Uterus (tissue), 4 donors: ENCODE measurements at places on chromosomes 6 and 20. TPM values are rescaled to one million over a fixed set of nuclear protein-coding genes. Genes with fewer than 3 reads are reported as not detected.

VPS16 gene
- 44.9 TPM for total RNA-seq

ENPP4 gene
- 6.8 TPM for total RNA-seq

CFB gene
- 31.5 TPM for total RNA-seq

DNA sequence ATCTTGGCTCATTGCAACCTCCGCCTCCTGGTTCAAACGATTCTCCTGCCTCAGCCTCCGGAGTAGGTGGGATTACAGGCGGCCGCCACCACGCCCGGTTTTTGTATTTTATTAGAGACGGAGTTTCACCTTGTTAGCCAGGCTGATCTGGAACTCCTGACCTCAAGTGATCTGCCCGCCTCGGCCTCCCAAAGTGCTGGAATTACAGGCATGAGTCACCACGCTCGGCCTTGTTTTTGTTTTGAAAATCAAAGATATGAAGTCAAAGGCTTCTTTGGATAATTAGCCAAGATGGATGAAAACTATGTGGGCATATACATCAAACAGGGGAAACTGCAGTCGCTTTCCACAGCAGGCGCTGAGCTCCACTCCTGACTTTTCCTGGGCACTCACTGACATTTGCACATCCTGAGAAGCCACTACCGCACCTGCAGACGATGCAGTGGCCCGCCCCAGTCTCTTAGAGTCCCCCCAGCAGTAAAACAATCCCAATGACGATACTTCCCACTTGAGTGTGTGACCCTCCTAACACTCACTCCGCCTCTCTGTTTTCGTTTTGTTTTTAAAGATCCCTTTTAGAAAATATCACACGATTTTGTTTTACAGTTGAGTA, 44.1 kb downstream of the GJA1 start:
- H3K36me3 ChIP-seq: no peaks in the 10 kb centered on the region
- no peaks in the 10 kb centered on the region for H3K4me1 ChIP-seq

DNA sequence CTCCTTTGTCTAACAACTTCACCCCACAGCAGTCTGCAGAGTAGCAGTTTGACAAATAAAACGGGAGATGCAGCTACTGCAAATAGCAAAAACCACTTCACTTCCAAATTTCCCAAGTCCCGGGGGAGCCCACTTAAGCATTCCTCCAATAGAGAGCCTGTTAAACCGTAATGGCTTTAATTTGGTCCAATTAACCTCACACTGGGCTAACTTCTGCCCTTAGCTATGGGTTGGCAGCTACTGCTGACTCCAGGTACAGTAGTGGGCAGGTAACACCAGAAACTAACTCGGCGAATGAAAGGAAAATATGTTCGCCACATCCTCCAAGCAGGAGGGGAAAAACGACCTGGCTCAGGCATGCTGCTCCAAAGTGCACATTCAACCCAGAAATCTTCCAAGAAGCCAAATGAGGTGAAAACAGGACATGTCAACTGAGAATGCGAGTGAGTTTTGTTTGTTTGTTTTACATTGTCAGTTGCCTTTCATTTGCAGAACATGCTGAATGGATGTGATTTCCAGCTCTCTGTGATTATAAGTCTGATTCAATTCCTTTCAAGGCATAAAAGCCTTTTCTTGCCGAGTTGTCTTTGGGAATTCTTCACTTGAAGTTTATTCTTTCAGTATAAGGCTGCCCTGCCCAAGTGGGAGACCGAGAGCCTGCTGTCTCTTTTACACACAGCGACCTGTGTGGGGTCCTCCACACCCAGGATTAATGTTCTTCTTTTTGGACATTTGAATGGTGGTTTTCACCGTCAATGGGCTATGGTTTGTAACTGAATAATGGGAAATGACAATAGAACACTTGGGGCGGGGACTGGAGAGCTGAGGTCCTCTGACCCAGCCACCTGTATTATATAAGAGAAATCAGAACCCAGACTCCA, 117.3 kb upstream of the ARMC2 start:
- H3K4me1 ChIP-seq: no peaks in the 10 kb centered on the region
- H3K27me3 ChIP-seq: no peaks in the 10 kb centered on the region
- H3K27ac ChIP-seq: no peak overlapping the region

DNA sequence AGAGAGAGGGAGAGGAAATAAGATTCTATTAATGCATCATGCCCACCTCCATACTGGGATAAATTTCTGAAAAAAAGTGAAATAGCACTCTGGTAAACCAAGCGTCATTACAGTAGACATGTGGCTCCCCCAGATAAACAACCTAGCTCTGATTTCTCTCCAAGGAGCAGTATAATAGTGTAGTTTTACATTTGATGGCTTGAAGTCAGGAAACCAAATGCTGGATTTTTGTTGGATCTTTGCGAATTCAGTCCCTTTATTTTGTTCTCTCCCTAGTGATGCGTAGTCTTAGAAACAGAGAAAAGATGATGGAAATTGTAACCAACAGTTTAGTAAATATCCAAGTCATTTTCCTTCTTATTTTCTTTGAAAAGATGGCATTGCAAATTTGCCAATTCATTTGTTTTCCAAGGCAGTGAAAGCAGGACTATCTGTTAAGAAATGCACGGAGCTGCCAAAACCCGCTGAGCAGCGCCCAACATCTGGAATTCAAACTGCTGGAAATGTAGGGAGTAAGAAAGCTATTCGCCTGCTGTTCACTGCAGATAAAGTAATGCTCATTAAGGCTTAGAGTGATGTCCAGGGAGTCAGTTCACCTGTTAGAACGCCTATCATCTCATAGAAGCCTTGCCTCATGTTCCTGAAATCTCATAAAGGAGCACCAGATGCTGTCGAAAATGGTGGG, 85.7 kb upstream of the DOK5 start:
- no peak for DNase-seq
- no peak overlapping the region for H3K27ac ChIP-seq
- H3K36me3 ChIP-seq: no peaks in the 10 kb centered on the region
- no peaks in the 10 kb centered on the region for H3K27me3 ChIP-seq
- H3K4me1 ChIP-seq: no peaks in the 10 kb centered on the region

- H3K36me3 ChIP-seq: no peaks in the 10 kb centered on the region
- no peak for DNase-seq
- no peak overlapping the region for H3K4me3 ChIP-seq
- no peak overlapping the region for H3K27ac ChIP-seq
- no peaks in the 10 kb centered on the region for H3K4me1 ChIP-seq
- no peaks in the 10 kb centered on the region for H3K27me3 ChIP-seq
These were observed 466.2 kb downstream of the TFAP2A start for GRCh38 chr6:9948678-9949077.

DNA sequence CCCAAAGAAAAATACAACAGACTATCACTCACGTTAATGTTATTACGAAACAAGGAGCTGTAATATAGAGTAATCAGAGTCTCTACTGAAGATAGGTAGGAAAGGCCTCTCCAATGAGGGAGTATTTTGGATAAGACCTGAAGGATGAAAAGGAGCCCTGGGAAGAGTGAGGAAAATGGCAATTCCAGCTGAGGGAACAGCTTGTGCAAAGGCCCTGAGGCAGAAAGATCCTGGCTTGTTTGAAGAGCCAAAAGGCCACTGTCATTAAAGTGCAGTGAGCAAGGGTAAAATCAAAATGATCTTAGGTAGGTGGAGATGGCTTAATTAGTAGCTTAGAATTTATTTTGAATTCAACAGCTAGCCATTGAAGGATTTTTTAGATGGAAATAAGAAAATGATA, 138.6 kb downstream of the KHDC1L start:
- no peak overlapping the region for H3K4me3 ChIP-seq
- H3K36me3 ChIP-seq: no peaks in the 10 kb centered on the region
- DNase-seq: no peak
- H3K27me3 ChIP-seq: no peaks in the 10 kb centered on the region
- no peak overlapping the region for H3K27ac ChIP-seq

- DNase-seq: peak; percentile 49
- H3K27me3 ChIP-seq: no peaks in the 10 kb centered on the region
- H3K36me3 ChIP-seq: no peaks in the 10 kb centered on the region
- peak overlapping the region; percentile 58 for H3K27ac ChIP-seq
These were observed 6.7 kb downstream of the SNAI1 start for GRCh38 chr20:49989234-49990065.

- H3K4me1 ChIP-seq: no peaks in the 10 kb centered on the region
- H3K36me3 ChIP-seq: no peaks in the 10 kb centered on the region
- no peaks in the 10 kb centered on the region for H3K27me3 ChIP-seq
- no peak for DNase-seq
These were observed 226.9 kb downstream of the TFAP2B start for GRCh38 chr6:51045548-51045947.

DNA sequence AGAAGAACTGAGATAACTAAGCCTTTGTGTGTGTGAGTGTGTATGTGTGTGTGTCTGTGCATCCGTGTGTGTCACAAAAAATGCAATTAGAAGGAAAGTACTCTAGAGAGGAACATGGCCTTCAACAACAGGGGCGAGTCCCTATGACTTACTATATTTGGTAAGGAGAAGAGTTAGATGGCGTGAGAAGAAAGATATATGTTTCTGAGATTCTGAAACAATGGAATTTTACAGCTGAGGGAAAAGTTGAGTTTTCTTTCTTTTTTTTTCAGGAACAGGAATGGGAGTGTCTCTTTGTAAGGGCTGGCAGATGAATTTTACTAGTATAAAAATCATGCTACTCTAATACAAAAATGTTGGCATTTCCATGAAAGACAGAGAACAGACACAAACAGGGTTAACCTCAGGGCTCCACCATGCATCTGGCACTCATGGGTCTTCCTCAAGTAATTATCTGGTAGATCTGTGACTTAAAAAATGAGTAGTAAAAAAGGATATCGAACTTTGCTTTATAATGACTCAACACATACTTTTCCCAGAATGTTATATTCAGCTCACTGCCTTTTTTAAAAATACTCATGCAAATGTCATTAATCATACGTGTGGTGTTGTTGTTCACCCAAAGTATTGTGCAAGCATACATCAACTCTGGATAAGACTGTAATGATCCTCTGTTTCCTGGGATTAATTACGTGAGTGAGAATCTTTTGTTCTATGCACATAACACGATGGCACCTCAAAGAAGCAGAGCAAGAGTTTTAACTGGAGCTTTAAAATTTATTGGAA, 12.8 kb upstream of the SASH1 start:
- H3K4me1 ChIP-seq: no peaks in the 10 kb centered on the region
- H3K27ac ChIP-seq: peak overlapping the region; percentile 66
- DNase-seq: no peak

DNA sequence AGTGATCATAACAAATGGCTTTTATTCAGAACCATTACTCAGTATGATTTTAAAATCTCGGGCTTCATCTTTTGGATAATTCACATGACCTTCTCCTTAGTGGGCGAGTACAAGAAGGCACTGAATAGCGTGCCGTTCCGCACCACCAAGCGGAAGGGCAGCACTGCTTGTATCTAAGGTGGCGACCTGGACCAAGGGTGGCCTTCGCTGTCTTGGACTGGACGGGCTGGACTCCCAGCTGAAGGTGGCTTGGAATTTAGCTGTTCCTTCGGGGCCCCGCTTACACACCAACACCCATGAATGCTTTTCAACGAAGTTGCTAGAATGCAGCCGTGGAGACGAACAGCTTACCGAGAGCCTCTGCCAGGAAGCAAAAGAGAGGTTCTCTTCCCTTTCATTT, 168.6 kb upstream of the AGPAT4 start:
- H3K27me3 ChIP-seq: no peaks in the 10 kb centered on the region
- no peak overlapping the region for H3K4me3 ChIP-seq
- no peak for DNase-seq
- H3K36me3 ChIP-seq: no peaks in the 10 kb centered on the region

- no peaks in the 10 kb centered on the region for H3K27me3 ChIP-seq
- no peak overlapping the region for H3K4me3 ChIP-seq
- DNase-seq: no peak
These were observed 83.0 kb downstream of the MAP7 start for GRCh38 chr6:136467186-136467585.

DNA sequence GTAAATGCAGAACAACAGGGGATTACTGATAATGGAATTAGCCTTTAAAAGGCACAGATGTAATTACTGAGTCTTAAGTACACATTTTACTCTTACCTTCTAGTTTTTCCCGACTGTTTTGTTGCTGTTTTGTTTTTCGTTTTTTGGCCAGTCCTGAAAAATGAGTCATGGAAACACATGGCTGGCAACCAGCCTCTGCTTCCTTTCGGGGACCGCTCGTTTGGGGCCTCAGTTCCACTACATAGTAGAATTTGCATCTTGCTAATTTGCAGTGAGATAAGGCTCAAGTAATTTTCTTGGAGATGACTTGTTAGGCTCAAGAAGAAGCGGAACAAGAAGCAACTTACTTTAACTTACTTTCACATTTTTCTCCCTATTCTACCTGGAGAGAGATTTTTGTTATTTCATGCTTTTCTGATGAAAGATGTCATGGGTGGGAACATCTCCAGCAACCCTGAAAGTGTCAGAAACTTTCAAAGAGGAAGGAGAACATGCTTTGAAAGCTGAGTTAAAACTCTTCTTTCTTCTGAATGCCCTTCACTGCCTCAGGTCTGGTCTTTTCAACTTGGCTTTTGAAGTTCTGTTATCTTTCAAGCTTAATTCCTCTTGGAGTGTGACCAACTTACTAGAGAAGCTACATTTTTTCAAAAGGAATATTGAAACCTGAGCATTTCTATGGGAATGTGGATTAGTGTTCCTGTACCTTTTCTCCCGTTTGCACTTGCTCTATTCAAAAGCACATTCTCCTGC, 71.5 kb upstream of the HDAC2 start:
- H3K27ac ChIP-seq: no peak overlapping the region
- DNase-seq: no peak
- no peaks in the 10 kb centered on the region for H3K36me3 ChIP-seq
- no peaks in the 10 kb centered on the region for H3K27me3 ChIP-seq
- no peak overlapping the region for H3K4me3 ChIP-seq

DNA sequence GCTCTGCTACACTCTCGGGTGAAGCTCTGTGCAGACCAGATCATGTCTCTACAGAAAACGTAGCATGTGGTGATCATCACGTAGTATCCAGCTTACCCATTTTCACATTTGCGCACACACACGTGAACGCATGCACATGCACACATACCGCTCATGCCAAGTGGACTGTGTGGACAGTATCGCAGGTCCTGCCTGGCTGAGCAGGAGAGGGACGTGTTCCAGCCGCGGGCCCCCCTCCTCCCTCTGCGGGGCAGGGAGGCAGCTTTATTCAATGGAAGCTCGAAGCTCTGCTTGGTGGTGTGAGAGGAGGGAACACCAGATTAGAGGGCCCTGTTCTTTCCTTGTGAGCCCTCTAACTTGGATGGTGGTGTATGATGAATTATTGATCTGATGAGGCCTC, 51.1 kb downstream of the CDH26 start:
- no peak for DNase-seq
- no peak overlapping the region for H3K4me3 ChIP-seq
- no peaks in the 10 kb centered on the region for H3K4me1 ChIP-seq
- H3K27me3 ChIP-seq: no peaks in the 10 kb centered on the region
- no peaks in the 10 kb centered on the region for H3K36me3 ChIP-seq
- no peak overlapping the region for H3K27ac ChIP-seq

DNA sequence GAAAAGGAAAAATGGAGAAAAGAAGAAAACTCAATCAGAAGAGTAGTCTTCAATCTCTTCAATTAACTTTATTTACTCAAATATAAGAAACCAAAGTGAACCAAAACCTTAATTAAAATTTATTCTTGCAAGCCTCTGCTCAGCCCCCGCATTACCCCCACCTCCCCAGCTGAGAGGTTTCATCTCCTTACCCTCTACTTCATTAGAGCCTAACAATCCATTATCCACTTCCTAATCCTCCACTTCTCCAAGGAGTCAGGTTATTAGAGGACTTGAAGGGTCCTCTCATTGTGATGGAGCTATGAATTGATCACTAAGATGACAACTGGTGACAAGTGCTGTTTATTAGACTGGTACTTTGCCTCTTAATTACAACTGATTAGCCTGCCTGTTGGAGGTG, 956.5 kb downstream of the TFAP2A start:
- H3K27ac ChIP-seq: no peak overlapping the region
- H3K27me3 ChIP-seq: no peaks in the 10 kb centered on the region
- no peak for DNase-seq
- no peaks in the 10 kb centered on the region for H3K4me1 ChIP-seq
- no peaks in the 10 kb centered on the region for H3K36me3 ChIP-seq
- H3K4me3 ChIP-seq: no peak overlapping the region
